Keratinocyte (primary cell): ENCODE measurements at places on chromosomes 11 and 22. TPM values are rescaled to one million over a fixed set of nuclear protein-coding genes. Genes with fewer than 3 reads are reported as not detected.

GRCh38 chr11:30128269-30128932 is 102.4 kb upstream of the FSHB start:
- no peaks in the 10 kb centered on the region for H3K27me3 ChIP-seq
- H3K4me3 ChIP-seq, result no peak overlapping the region
- DNase-seq, result no peak
- no peak overlapping the region for H3K27ac ChIP-seq
- no peaks in the 10 kb centered on the region for H3K4me1 ChIP-seq

DNA sequence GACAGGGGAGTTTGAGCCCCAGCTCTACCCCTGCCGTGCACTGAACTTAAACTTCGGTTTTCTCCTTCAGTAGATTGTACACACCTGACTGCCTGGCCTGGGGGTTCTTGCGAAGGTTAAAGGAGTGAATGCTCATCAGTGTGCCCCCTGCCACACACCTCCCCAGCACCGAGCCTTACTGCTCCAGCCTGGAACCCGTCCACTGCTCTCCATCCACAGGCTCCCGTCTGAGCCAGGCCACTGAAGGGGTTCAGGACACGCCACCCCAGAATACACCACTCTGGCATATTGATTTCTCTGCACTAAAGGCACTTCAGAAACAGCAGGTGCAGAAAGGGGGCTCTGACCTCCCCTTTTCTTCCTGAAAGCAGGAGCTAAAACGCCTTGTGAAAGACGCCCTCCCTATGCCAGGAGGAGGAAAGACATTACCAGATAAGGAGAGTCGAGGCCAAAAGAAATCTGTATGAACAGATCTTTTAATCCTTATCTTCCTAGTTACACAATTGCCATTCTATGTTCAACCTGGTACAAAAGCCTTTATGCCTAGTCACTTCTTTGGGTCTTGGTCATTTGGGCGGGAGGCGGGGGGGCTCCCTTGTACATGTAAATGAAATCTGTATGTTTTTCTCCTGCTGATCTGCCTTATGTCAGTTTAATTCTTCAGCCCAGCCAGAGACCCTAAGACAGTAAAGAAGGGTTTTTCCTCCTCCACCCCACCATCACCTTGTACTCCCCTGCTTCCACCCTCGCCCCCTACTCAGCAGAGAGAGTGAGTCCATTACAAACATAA is 1.9 kb upstream of the SSTR3 start:
- H3K4me1 ChIP-seq, result no peaks in the 10 kb centered on the region
- no peak overlapping the region for H3K4me3 ChIP-seq
- no peak for DNase-seq
- H3K36me3 ChIP-seq, result no peaks in the 10 kb centered on the region
- H3K27me3 ChIP-seq, result peaks cover 31% of the 10 kb centered on the region
- no peak overlapping the region for H3K27ac ChIP-seq

DNA sequence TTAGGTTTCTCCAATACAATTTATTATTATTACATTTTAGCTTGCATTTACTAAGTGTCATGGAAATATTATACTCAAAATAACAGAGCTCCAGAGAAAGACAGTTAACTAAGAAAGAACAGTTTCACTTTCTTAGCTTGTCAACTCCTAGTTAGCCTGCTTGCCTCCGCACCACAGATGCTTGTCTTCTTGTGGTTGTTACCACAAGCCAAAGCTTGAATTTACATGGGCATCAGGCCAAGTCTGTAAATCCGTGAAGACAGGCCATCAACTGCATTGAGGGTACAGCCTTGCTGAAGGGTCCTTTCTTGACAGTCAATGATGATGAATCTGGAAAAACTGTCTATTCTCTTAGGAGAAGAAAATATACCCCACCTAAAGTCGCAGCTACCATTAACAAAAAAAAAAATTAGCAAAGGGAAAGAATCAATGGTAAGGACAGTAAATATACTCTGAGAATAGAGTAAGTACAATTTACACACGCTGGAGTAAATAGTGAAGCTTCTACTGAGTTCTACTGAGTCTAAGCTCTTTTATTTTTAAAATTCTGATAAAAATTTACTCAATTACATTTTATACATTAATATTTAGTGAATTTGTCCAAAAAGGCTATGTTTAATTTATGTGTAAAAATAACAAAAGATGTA is 15.6 kb upstream of the DENND5A start:
- no peaks in the 10 kb centered on the region for H3K36me3 ChIP-seq
- no peaks in the 10 kb centered on the region for H3K4me1 ChIP-seq
- H3K4me3 ChIP-seq, result no peak overlapping the region
- no peak overlapping the region for H3K27ac ChIP-seq

- peak; percentile 13 for DNase-seq
- H3K27me3 ChIP-seq, result no peaks in the 10 kb centered on the region
- no peak overlapping the region for H3K4me3 ChIP-seq
- no peak overlapping the region for H3K27ac ChIP-seq
- H3K4me1 ChIP-seq, result no peaks in the 10 kb centered on the region
These were observed 10.7 kb upstream of the CTSF start for GRCh38 chr11:66579017-66579606.

Gene MS4A1
- 0.06 to 0.82 TPM (median 0.07 TPM) in 3 replicates for polyA plus RNA-seq

- peaks cover 9% of the 10 kb centered on the region for H3K4me1 ChIP-seq
- H3K36me3 ChIP-seq, result peaks cover 27% of the 10 kb centered on the region
- no peaks in the 10 kb centered on the region for H3K27me3 ChIP-seq
These were observed 540 bp downstream of the MEN1 start for GRCh38 chr11:64809781-64810241.

Gene SLCO2B1
- 0.03 TPM in 1 of 3 replicates, not detected in the others for polyA plus RNA-seq

DNA sequence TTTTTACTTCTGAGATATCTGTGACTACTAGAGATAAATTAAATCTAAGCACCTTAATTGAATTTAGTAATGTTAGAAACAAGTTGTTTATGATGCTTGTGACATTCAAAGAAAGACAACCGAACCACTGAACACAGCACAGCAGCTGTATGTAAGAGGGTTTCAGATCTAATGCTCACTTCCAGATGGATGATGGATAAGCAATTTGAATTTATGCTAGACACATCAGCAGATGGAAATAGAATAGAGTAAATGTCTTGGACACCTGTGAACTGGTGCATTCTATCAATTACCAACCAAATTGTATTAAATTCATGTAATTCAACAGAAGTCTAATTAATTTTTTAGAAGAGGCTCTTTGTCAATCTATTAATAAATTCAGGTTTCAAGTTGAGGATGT is 306.3 kb downstream of the CNTN5 start:
- no peaks in the 10 kb centered on the region for H3K4me1 ChIP-seq
- no peak for DNase-seq
- no peaks in the 10 kb centered on the region for H3K36me3 ChIP-seq

DNA sequence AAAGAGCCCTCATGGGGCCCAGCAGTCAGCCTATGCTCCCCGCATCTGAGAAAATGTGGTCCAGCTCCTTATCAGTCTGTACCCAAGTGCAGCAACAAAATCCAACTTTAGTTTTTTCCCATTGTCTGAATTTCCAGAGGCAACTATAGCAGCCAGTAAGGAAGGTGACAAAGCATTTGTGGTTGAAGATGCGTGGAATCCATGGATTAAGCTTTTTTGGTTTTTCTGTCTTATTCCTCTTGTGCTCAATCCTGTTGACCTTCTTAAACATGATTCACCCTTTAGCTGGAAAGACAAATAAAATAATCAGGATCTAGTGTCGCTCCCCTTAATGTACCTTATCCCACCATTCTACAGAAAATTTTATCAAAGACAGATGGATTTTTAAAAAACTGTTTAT is 14.3 kb downstream of the GDPD4 start:
- peaks cover 11% of the 10 kb centered on the region for H3K4me1 ChIP-seq
- H3K27ac ChIP-seq, result no peak overlapping the region
- DNase-seq, result no peak
- no peaks in the 10 kb centered on the region for H3K36me3 ChIP-seq

DNA sequence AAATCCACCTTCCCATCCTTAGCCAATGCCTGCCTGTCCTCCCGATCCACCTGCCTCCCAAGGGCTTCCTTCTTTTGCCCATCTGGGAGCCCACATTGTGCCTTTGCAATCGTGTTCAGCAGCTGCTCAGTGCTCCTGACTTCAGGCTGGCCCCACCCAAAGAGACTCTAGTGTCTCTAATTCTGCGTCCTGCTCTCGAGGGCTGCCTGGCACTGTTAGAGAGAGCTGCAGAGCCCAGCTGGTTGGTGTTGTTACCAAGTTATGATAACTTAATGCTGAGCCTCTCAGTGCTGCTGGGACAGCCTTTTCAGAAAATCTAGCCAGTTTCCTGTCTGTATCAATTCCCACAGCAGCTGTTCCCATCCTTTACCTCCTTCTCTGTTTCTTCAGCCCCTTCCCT is 69.1 kb downstream of the MICAL2 start:
- no peak for DNase-seq
- H3K4me3 ChIP-seq, result no peak overlapping the region
- peaks cover 4% of the 10 kb centered on the region for H3K36me3 ChIP-seq
- H3K27me3 ChIP-seq, result no peaks in the 10 kb centered on the region

DNA sequence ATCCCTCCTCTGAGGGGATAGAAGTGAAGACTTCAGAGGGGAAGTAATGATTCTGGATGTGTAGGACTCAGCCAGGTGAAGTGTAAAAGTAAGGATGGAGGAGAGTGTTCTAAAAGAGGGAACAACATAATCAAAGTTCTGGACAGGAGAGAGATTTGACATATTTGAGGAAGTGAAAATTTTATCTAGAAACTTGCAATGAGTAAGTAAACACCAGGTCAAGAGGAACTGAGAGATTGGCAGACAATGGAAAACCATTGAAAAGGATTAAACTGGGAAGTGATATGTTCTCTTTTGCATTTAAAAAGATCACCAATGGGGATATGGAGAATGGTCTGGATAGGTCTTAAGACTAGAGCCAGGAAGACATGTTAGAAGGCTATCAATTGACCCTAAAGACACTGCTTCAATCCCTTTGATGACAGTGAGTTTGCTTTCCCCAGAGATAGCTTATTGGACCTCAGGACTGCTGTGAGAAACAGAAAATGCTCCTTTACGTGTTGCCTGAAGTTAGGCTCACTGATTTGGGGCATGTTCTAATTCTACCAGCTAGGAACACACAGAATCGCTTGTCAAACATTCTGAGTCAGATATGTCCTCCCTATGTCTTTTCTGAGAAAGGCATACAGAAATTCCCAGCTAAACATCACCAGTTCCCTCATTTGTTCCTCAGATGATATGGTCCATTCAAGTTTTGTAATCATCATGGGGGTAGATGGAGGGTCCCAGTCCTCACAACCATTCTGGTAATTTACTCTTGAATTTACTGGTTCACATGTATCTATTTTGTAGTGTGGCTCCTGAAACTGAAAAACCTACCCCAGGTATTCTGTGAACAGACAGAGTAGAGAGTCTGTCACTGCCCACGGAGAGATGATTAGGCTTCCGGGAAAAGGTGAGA is 144.9 kb downstream of the MAML2 start:
- no peak for DNase-seq
- H3K4me3 ChIP-seq, result no peak overlapping the region
- peaks cover 13% of the 10 kb centered on the region for H3K4me1 ChIP-seq

DNA sequence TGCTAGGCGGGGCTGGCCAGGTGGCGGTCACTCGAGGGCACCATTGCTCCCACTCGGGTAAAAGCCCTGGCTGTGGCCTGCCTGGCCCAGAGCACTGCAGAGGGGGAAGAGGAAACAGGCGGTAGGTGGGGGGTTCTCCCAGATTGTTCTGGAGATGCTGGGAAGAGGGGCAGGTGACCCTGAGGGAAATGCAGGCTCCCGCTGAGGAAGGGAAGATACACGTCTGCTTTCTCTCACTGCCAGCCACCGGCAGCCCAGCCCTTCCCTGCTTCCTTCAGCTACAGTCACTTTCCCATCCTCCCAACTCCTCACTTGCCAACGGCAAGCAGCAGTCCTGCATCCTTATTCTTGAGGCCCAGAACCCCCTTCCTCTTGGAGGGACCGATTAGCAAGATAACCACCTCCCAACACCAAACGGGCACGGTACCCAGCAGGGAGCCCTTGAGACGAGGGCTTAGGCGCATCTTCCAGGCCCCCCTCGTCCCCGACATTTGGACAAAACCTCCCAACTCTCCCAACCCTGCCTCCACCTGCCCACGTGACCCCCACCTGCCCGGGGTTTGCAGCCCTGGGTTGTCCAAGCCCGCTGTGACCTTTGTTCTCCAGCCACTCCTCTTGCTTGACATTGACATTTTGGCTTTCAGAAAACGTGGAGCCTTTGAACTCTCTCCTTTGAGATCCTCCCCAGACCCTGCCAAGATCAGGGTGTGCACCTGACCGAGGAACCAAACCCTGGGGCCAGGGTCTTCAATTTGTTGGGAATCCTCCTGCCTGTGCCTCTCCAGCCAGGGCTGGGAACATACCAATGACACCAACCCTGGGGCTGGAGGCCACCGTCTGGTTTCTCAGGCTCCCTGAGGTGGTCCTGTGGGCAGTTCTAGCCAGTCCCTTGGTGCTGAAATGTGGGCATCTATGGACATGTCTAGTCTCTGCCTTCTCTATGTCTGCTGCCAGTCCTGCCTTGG is 48.8 kb upstream of the TTLL12 start:
- H3K4me3 ChIP-seq, result no peak overlapping the region
- no peaks in the 10 kb centered on the region for H3K36me3 ChIP-seq
- DNase-seq, result no peak

GRCh38 chr22:23122216-23122957 is 19.4 kb downstream of the RSPH14 start:
- H3K4me3 ChIP-seq, result no peak overlapping the region
- no peak overlapping the region for H3K27ac ChIP-seq
- no peak for DNase-seq
- H3K27me3 ChIP-seq, result peaks cover 4% of the 10 kb centered on the region

GRCh38 chr11:61349189-61349751 is 12.4 kb downstream of the CYB561A3 start:
- peaks cover 28% of the 10 kb centered on the region for H3K36me3 ChIP-seq
- no peak overlapping the region for H3K4me3 ChIP-seq
- no peak for DNase-seq
- no peak overlapping the region for H3K27ac ChIP-seq

Gene GGTLC3
- polyA plus RNA-seq, result not detected in 3 replicates
